ENCODE measurements at places on chromosomes 4 and X.
A peak's percentile ranks its signal among the peaks of the same experiment; 100 is the strongest.

GRCh38 chr4:24853142-24853541, 57.8 kb downstream of the SOD3 start:
- no peak for DNase-seq

GRCh38 chrX:134664202-134664601, 5.9 kb upstream of the PLAC1 start:
- DNase-seq: no peak

DNA sequence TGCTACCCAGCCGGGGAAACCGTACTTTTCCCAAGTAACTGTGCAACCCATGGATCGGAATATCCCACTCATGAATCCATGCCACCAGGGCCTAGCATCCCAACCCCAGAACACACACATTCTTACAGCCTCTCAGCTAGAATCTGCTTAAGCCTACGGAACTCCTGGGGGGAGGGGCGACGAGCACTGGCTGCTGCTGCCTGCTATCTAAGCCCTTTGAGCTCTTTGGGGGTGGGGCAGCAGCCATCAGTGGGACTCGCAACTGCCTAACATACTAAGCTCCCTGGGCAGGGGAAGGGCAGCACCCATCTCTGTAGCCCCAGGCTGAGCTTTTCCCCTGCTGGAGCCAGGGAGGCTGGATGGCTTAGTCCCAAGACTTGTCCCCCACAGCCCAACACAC, 28.6 kb downstream of the NUDT10 start:
- DNase-seq: no peak

DNA sequence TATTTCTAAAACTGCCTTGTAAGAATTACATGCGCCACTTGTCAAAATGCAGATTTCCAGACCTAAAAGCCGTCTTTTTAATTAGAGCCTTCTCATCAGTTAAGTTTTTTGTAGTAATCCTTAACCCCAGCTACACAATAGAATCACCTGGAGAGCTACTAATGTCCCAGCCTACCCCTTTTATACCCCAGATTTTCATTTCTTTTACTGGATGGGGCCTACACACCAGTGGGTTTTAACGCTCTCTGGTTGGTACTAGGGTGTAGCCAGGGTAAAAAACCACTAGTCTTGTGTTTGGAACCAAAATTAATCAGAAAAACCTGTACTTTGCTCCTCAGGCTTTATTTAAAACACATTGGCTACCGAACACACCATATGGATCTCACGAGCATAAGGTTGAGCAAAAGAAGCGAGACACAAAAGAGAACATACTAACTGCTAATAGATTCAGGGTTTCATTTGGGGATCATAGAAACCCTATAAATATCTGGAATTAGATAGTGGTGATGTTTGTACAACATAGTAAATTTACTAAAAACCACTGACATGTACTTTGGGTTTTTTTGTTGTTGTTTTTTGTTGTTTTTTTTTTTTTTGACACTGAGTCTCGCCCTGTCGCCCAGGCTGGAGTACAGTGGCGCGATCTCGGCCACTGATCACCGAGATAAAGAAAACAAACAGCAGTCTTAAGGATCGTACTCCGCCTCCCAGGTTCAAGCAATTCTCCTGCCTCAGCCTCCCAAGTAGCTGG, 30.6 kb downstream of the BBS12 start:
- DNase-seq: no peak

DNA sequence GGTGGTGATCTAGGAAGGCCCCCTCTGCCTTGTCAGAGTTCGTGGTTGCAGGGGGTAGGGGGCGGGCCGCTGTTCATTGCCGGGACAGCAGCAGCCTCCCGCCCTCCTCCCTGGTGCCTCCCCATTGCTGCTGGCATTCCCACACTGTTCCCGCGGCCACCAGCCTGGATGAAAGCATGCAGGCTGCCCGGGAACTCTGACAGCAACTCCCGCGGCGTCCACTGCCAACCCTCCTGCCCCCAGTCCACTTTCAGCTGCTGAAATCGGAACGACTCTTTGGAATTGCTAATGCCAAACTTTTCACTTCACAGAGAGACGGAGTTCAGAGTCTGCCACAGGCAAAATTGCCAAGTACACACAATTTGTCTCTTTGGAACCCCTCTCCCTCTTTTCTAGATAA, 121.9 kb downstream of the BEND2 start:
- DNase-seq: no peak

- no peak for DNase-seq
Measured at GRCh38 chr4:146265950-146266490, 51.7 kb downstream of the REELD1 start.

- no peak for DNase-seq
Measured at GRCh38 chr4:184706453-184706852, 27.4 kb downstream of the CENPU start.

GRCh38 chrX:134604701-134605311, 53.5 kb downstream of the PLAC1 start:
- DNase-seq: no peak

- DNase-seq: peak; percentile 4
Measured at GRCh38 chr4:166169111-166169510, 296.1 kb downstream of the TLL1 start.

GRCh38 chr4:184689681-184690080, 40.1 kb downstream of the PRIMPOL start:
- DNase-seq: no peak

DNA sequence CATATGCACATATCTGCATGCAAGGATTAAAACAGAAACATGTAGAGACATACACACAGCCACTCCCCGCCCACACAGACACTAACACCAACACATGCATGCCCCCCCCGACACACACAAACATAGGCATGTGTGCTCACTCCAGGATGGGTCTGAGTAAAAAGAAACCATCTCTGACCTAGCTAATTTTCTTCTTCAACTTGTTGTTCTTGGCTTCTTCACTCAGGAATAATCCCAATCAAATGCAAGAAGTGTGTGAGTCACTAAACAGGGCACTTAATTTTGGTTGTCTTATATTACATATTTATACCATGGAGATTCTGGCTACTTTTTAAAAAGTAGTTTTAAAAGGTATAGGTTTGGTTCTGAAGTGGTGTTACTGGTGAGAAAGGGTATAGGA, 28.3 kb downstream of the ENOX2 start:
- DNase-seq: no peak

- DNase-seq: no peak
Measured at GRCh38 chr4:1588306-1588705, 95.8 kb downstream of the FAM53A start.

DNA sequence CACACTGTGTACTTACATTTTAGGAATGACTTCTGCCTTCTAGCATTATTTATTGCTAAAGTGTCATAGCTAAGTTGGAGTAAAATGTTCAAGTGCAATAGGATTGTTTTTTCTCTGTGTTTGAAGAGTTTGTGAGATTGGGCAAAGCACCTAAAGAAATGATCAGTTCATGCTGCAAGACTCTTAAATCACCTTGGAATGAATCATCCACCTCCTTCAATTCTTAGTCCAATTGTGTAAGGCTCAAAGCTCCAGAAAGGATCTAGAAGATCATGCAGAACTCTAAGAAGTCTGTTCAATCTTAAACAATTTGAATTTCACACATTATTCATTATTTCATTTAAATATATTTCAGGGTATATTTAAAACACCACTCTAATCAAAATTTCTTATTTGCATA, 137.1 kb downstream of the AMELX start:
- DNase-seq: no peak

DNA sequence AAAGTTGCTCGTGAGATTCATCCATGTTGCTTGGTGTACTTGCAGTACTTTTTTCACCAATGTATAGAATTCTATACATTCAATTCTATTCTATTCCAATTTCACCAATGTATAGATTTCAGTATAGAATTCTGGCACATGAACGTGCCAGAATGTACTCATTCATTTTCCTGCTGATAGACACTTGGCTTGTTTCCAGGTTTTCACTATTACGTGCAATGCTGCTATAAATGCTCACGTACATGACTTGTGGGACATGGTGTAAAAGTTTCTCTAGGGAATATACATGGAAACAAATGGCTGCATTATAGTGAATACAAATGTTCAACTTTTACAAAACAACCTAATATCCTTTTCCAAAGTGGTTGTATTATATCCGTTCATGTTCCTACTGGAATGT, 6.8 kb upstream of the CXorf66 start:
- no peak for DNase-seq

DNA sequence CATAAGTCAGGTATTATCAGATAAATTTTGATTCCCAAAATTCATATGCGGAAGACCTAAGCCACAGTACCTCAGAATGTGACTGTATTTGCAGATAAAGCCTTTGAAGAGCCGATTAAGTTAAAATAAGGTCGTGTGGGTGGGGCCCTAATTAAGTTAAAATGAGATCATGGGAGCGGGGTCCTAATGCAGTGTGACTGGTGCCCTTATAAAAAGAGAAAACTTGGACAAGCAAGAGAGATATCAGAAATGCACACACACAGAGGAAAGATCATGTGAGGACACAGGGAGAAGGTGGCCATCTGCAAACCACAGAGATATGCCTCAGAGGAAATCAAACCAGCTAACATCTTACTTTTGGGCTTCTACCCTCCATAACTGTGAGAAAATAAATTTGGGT, 236.1 kb downstream of the FBXO8 start:
- DNase-seq: no peak

DNA sequence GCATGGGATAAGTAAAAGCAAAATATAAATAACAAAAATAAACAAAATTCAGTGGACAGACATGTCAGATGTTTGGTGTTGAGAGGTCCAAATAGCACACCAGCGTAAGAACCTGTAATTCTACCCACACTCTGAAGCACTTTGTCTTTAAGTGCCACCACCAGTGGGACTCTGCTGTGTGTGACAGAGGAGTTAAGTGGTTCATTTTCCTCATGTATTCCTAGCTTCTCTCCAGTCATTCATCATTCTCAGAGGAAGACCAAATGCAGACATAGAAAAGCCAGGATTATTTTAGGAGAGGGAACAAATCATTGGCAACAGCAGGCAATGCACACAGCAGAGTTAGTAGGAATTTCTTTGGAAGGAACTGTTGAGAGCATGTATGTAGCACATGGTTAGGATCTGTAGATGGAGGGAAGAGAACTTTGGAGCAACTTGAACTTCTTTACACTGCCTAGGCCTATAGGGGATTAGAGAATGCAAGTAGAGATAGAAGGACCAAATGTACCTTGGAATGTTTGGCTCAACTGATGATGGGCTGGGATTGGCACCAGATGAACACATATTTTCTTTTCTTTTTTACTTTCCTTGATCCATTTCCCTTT, 43.0 kb upstream of the ARHGAP24 start:
- no peak for DNase-seq

DNA sequence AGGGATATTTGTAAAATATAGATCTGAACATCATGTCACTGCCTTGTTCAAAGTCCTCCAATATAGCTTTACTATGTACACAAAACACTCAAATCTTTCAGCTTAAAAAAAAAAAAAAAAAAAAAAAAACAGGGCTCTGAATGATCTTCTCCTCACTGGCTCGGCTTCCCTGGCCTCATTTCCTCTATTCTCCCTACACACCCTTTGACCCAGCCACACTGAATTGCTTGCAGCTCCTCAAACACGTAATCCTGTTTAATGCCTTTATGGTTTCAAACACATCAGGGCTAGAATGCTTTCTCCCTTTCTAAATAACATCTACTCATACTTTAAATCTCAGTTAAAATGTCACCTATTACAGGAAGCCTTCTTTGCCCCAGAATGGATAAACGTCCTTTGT, 60.8 kb downstream of the MTMR8 start:
- no peak for DNase-seq

- no peak for DNase-seq
Measured at GRCh38 chrX:2698604-2699003, 7.5 kb downstream of the CD99 start.

DNA sequence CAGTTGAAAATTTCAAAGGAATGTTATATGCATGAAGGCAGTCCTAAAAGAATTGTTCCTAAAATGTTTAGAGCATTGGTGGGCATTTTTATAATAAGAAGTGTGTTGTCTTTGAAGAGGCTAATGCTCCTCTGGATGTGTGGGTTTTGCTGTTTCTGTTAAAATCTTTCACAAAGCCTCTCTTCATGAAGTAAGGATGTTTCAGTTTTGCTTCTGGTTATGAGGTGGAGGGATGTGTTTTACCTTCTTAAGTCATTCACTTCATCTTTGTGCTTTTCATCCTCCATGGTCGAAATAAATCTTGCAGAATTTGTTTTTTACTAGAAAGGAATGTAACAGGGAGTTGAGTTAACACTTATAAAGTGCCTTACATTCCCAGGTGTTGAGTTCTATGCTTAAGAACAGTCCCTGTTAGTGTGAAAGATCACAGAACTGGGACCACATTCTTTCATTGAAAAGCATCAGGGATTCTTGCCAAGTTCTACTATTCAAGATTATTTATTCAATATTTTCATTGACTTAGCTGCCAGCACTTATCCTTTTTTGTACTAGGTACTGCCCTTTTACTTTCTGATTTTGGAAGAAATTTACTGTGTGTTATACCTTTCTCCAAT, 21.1 kb downstream of the FHIP1A start:
- no peak for DNase-seq

- peak; percentile 74 for DNase-seq
Measured at GRCh38 chrX:124388562-124388961, 42.2 kb downstream of the SH2D1A start.

DNA sequence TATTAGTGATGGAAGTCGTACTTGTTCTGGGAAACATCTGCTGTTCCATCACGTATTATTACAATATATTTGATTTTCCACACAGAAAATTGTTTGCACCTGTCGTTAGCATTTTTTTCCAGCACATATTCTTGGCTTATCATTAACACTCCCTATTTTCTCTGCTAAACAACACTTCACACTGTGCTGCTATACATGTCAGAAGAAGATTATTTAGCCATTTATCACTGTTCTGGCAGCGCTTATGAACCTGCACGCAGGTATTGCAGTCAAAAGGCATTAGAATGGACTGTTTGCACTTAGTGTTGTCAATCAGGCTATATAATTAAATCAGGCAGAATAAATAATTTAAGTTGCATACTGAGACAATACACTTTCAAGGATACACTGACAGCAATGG, 218.6 kb downstream of the CHM start:
- no peak for DNase-seq

GRCh38 chr4:140172960-140173359, 19.0 kb upstream of the MAML3 start:
- DNase-seq: no peak

- DNase-seq: no peak
Measured at GRCh38 chrX:103220511-103221323, 5.8 kb downstream of the BEX4 start.

GRCh38 chr4:127181001-127181400, 451.8 kb upstream of the INTU start:
- no peak for DNase-seq

DNA sequence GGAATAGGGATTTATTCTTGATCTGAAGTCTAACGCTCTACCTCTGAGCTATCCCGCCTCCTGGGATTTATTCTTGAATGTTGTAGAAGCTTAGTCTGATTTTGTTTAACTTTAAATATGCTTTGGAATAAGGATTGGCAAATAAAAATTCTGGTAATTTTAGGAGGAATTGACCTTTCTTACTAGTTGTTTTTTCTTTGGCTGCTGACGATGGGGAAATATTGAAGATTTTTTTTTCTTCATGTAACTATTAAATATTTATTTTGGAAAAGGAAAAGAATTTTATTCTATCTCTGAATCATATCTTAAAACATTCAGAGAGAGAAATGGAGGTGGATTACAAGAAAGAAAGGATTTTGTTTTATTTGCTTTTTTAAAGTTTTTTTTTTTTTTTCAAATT, 122.9 kb downstream of the PDLIM5 start:
- DNase-seq: no peak
